MM.1S (cell line): ENCODE measurements at places on chromosomes 1 and 21.
A peak's percentile ranks its signal among the peaks of the same experiment; 100 is the strongest.

- H3K27me3 ChIP-seq, result no peaks in the 10 kb centered on the region
- H3K4me1 ChIP-seq, result no peaks in the 10 kb centered on the region
- no peak overlapping the region for H3K4me3 ChIP-seq
- no peaks in the 10 kb centered on the region for H3K36me3 ChIP-seq
These were observed 236.9 kb upstream of the DPYD start for GRCh38 chr1:98157524-98158313.

- no peaks in the 10 kb centered on the region for H3K36me3 ChIP-seq
- H3K4me3 ChIP-seq, result no peak overlapping the region
- no peaks in the 10 kb centered on the region for H3K4me1 ChIP-seq
- DNase-seq, result no peak
These were observed 10.3 kb upstream of the SLC30A10 start for GRCh38 chr1:219938706-219939105.

- H3K4me1 ChIP-seq, result no peaks in the 10 kb centered on the region
- H3K36me3 ChIP-seq, result no peaks in the 10 kb centered on the region
- no peak overlapping the region for H3K4me3 ChIP-seq
- H3K27me3 ChIP-seq, result no peaks in the 10 kb centered on the region
These were observed 122.7 kb downstream of the RGS21 start for GRCh38 chr1:192439373-192440025.

DNA sequence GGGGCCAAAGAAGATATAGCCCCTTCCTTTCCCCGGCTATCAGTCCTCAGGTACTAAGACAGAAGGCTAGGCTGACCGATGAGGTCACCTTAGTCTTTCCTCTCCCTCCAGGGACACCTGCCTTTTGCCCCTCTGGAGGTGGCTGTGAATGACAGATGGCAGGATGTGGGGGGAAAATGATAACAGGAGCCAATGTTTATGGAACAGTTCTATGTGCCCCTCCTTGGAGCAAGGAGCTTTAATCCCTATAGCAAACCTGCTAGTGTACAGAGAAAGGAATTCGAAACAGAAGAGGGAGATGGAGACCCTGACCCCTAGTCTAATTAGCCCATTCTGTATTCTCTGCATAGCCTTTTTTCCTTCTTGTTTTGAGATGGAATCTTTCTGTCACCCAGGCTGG, 28.1 kb downstream of the SERINC2 start:
- DNase-seq, result no peak
- H3K4me3 ChIP-seq, result no peak overlapping the region
- no peaks in the 10 kb centered on the region for H3K27me3 ChIP-seq
- peaks cover 26% of the 10 kb centered on the region for H3K4me1 ChIP-seq
- no peaks in the 10 kb centered on the region for H3K36me3 ChIP-seq
- H3K27ac ChIP-seq, result peak overlapping the region; percentile 94; the same call in 1 of the 2 replicates
